ENCODE measurements at places on chromosomes 5 and 9.
A peak's percentile ranks its signal among the peaks of the same experiment; 100 is the strongest.

DNA sequence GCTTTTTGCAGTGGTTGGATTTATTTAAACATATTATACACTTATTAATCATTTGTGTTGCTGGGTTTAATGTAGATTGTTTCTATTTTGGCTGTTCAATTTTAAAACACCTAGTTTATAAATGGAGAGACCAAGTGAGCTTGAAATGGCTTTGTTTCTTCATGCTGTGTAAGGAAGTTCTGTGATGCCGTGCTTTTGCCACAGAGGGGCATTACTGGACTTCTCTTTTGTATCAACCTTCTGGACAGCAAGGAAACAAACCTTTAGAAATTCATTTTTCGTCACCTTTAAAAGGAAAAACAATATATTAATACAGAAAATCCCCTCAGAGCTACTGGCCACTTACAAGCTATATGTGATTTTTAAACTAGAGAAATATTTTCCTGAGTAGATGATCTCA lies 81.9 kb downstream of the DMRTA1 start:
- peak; percentile 38 for DNase-seq

- peak; percentile 97 for DNase-seq
Measured at GRCh38 chr9:79610791-79611614, 39.2 kb downstream of the TLE4 start.

- no peak for DNase-seq
Measured at GRCh38 chr5:132779961-132780360, 2.9 kb upstream of the SEPTIN8 start.

GRCh38 chr9:95791286-95791685 lies 84.2 kb upstream of the ERCC6L2 start:
- no peak for DNase-seq

- peak; percentile 95 for DNase-seq
Measured at GRCh38 chr5:103450333-103451061, 112.1 kb downstream of the NUDT12 start.

GRCh38 chr5:126595486-126596083 lies 566 bp upstream of the ALDH7A1 start:
- no peak for DNase-seq

GRCh38 chr5:74205767-74206578 lies 434.6 kb downstream of the ENC1 start:
- no peak for DNase-seq

- no peak for DNase-seq
Measured at GRCh38 chr5:135978212-135978631, 23.4 kb upstream of the LECT2 start.

- DNase-seq: no peak
Measured at GRCh38 chr5:159838551-159839222, 77.6 kb upstream of the ADRA1B start.

GRCh38 chr5:59598547-59598874 lies 295.0 kb downstream of the PDE4D start:
- no peak for DNase-seq

DNA sequence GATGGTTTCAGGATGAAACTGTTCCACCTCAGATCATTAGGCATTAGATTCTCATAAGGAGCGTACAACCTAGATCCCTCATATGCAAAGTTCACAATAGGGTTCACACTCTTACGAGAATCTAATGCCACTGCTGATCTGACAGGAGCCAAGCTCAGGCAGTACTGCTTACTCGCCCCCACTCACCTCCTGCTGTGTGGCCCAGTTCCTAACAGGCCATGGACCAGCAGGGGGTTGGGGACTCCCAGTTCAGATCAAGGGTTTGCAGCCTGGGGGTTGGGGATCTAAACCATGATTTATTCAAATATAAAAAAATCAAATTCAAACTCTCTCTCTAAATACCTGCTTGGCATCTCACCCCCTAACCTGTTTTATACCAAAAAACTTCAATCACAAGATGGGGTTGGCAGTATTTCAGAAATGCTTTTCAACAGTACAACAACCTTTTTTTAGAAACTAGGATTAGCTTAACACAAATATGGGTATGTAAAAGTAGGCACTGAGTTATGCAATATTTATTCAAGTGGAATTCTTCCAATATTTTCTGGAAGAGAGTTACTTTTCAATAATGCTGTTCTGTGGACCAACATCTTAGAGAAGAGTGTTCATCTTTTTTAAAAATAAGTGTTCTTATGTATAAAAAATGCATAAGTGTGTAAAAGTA lies 30.1 kb upstream of the SLC12A2 start:
- peak; percentile 24 for DNase-seq

DNA sequence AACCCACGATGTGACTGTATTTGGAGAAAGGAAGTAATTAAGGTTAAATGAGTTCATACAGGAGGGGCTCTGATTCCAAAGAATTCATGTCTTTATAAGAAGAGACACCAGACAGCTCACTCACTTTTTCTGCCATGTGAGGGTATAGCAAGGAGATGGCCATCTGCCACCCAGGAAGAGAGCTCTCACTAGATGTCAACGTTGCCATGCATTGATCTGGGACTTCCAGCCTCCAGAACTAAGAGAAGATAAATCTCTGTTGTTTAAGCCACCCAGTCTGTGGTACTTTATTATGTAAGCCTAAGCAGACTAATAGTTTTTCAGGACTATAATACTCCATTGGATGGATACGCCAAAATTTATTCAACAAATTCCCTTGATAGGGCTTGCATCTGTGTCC lies 89.8 kb upstream of the RAD23B start:
- no peak for DNase-seq

- no peak for DNase-seq
Measured at GRCh38 chr9:131406563-131407436, 12.9 kb downstream of the PRRC2B start.

DNA sequence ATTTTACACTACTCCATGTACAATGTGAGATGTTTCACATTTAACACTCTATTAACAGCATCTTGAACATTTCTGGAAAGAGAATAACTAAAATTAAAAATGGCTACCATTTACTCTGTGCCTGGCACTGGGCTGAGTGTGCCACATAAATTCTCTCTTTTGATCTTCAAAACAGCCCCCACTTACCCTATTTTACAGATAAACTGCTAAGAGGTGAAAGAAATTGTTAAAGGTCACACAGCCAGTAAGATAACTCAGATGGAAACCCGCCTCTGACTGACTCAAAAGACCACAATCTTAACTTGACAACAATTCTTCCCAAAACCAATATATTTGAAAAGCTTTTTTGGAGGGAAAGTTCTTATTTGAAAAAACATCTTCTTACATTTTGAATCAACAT lies 97.3 kb downstream of the MAPKAP1 start:
- no peak for DNase-seq

GRCh38 chr5:52783226-52783959 lies 4.3 kb upstream of the ITGA1 start:
- peak; percentile 50 for DNase-seq

GRCh38 chr5:103569313-103570060 lies 6.9 kb upstream of the NUDT12 start:
- DNase-seq: no peak

DNA sequence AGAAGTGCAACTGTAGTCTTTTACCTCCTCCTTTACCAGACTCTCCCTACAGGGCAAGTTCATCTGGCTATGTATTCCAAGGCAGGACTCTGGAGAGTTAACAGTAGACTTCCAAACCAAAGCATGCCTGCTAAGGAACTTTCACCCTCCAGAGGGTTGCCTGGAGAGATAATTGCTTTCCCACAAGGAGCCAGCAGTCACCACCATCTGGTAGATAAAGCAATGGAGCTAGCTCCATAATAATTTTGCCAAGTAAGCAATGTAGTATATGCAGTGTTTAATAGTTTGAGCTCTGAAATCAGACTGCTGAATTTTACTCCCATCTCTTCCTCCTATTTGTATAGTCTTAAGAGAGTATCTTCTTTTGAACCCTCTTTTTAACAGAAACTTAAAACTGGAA lies 566.8 kb upstream of the PTGER4 start:
- DNase-seq: no peak

- no peak for DNase-seq
Measured at GRCh38 chr5:151577566-151577965, 13.6 kb downstream of the FAT2 start.

DNA sequence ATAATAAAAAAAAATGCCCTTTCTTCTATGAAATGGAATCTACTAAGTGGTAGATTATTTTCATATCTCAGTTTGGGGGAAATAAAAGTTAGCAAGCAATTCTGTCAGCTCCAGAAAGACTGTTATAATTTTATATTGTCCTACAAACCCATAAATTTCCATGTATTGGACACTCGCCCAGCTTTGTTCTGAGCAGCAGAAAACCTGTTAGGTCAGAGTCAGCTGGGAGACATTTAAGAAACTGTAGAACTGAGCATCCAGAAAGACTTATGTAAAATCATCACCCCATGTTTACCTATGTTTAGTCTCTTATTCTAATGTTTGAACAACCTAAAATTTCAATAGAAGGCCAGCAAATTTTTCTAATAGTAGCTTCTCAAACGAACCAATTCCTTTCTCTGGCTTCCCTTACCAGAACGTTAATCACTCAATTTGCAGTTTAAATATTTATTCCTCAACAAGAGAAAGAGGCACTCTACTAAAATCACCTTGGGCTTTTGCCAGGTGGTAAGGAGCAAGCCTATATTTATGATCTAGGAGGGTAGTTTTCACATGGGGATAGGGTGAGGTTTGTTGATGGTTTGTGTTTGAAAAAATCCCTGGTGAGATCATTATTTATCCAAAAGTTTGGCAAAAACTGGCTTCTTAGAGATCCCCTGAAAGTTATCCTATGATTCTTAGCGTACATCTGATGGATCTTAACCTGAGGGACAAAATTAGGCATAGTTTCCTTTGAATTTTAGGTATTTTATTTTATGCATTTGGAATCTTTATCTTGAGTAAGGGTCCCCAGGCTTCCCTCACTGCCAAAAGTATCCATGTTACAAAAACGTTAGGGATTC lies 34.4 kb downstream of the MACROH2A1 start:
- no peak for DNase-seq

GRCh38 chr9:89790542-89791109 lies 185.8 kb downstream of the GADD45G start:
- DNase-seq: no peak

GRCh38 chr9:77028478-77028877 lies 9.0 kb downstream of the FOXB2 start:
- DNase-seq: no peak

DNA sequence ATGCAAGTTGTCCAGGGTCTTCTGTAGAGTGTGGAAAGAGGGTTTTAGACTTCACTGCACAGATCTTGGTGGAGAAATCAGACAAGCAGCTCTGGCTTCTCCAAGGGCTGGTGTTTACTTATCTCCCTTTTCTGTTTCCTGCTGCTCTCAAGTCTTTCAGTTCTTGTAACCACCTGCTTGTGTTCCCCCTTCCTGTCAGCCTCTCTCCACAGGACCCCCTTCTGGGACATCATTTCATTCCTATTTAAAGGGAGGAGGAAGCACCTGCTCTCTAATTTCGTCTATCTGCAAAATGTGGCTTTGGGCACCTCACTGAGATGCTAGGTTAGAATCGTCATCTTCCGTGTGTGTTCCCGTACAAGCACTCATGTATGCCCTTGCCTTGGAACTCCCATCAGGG lies 636.2 kb downstream of the MTRR start:
- DNase-seq: no peak

DNA sequence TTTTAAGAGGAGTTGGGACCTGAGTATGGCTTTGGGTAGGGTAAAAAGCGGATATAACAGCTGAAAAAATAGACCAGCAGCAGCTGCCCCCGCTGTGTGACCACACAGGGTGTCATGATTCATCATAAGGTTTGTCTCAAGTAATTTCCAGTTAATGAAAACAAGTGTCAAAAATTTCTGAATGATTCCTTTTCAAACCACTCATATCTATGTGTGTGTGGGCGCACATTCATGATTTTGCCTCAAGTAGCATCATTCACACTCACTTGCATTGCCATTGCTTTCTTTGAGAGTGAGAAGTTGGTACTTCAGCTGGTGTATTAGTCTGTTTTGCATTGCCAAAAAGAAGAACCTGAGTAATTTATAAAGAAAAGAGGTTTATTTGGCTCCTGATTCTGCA lies 12.1 kb upstream of the TNFAIP8 start:
- DNase-seq: peak; percentile 72

DNA sequence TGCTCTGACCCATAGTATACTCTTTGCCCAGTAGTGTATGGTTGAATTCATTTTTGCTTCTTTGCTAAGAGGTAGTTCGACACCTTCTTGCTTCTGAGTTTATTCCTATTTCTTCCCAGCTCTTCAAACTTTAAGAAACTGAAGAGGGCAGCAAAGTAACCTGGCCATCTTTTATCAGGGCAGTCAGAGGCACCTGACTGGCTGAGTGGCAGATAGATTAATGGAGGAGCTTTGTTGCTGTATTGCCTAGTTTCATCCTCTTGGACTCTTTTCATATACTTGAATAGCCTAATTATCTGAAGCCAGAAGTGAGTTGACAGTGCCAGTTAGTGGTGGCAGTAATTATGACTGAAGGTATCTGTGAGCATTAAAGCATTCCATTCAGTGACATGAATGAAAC lies 82.5 kb downstream of the UHRF2 start:
- DNase-seq: no peak

DNA sequence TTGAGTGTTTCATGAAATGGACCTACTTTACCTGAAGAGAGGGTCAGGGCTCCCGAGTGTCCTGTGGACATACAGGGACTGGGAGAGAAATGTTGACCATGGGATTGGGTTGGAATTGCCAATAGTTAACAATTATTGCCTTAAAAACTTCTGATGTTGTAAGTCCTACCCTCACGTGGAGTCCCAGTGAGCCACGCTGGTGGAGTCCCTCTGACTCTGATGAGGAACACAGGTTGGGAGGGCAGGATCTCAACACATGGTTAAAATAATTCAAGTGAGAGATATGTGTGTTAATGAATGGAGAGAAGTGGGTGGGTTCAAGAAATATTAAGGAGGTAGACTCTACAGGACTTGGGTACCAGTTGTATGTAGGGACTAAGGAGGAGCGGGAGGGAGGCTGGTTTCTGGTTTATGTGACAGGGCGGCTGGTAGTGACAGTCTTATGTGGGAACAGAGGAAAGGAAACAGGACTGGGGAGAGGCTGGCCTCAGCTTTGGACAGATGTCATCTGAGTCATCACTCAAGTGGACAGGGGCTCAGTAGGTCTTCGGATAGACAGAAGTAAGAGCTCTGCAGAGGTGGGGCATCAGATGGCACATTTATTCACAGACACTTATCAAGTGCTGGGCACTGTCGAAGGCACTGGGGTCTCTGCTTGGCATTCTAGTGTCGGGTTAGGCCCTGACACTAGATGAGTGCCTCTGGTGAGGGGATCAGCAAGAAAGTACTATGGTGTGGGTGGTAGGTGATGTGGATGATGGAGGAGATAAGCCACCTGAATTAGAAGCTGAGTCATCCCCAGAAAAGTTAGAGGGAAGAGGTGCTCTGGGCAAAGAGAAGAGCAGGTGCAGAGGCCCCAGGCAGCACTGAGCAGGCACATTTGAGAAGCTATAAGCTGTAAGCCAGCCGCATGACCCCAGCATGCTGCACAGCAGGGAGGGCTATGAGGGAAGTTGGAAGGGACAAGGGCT lies 27.2 kb downstream of the MAML1 start:
- no peak for DNase-seq

DNA sequence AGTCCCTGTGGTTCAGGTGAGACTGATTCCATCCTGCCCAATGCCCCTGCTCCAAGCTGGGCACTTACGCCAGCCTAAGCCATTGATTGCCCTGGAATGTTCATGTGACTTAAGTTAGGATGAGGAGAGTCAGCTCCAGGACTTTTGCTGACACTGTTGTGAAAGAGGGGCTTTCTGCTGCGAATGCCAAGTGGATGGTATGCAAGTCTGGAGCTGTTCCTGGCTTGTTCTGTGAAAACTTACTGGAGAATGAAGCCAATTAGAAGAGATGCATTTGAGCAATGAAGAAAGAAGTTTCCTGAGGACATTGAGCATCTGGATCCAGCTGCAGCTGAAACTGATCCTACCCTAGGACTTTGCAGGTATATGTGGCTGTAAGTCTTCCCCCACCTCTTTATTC lies 61.2 kb upstream of the ZFR start:
- peak; percentile 79 for DNase-seq
